ENCODE measurements at places on chromosomes 12 and 14. TPM values are rescaled to one million over a fixed set of nuclear protein-coding genes. Genes with fewer than 3 reads are reported as not detected.

DNA sequence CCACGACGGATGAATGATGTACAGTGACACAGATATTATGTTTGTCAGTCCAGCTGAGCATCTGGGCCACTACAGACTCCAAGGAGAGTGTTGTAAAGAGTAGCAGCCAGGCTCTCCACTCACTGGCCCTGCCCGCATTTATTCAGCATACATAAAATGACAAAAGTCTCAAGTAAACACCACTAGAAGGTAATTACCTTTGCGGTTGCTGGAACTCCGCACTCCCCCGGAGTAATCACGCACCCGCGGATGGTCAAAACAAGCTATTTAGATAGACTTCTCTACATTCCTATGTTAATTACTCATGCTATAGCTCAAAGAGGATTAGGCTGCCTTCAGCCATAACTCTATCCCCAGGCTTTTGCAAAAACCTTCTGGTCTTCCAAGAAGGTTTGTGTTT is 18.8 kb upstream of the STRAP start:
- no peaks in the 10 kb centered on the region for H3K36me3 ChIP-seq
- no peaks in the 10 kb centered on the region for H3K27me3 ChIP-seq
- peaks cover 4% of the 10 kb centered on the region for H3K4me1 ChIP-seq
- DNase-seq = peak; percentile 31
- no peak overlapping the region for H3K4me3 ChIP-seq
- H3K27ac ChIP-seq = no peak overlapping the region

DNA sequence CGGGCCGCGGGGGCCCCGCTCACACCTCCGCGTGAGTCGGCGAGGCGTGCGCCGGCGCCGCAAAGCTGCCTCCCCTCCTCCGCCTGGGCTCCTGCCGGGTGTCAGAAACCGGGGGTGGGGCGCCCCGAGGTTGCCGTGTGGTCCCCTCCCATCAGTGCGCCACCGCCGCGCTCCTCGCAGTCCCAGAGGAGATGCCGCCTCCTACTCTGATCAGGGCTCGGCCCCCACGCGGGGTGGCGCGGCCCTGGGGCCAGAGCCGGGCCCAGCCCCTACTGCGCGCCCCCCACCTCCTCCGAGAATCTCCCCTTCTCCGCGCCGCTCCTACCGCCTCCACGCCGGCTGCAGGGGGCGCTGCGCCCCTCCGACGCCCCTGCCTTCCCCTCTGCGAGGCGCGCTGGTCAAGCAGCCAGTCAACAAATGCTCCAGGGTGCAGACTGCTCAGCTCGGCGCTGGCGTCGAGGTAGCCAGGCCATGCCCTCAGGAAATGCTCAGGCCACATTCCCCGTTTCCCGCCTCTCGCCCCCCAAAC is 467 bp upstream of the JAG2 start:
- peak overlapping the region; percentile 42 for H3K4me3 ChIP-seq
- H3K27me3 ChIP-seq = peaks cover 40% of the 10 kb centered on the region
- H3K4me1 ChIP-seq = no peaks in the 10 kb centered on the region
- no peaks in the 10 kb centered on the region for H3K36me3 ChIP-seq

DNA sequence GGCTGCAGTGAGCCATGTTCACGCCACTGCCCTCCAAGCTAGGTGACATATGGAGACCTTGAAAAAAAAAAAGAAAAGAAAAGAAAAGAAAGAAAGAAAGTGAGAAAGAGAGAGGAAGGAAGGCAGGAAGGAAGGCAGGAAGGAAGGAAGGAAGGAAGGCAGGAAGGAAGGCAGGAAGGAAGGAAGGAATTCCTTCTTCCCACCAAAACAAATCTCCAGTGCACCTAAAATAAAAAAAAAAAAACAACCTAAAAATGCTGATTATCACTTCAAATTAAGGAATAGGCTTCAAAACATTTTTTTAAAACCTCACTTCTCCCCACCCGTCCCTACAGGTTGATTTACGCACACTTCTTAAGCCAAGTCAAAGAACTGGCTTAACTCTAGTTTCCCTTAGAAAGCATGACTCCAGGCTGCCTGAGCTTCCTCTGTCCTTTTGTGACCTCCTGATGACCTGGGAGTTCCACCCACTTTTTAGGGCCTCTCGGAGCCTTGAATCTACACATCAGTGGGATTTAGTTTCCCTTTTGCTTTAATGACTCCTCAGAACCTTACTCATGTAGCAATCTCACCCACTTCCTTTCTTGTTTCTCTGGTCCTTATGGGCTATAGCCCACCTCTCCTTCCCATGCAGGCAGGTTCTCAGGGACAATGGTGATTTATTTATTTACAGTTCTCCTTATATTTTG is 18.6 kb downstream of the DUSP6 start:
- H3K36me3 ChIP-seq = no peaks in the 10 kb centered on the region
- no peak overlapping the region for H3K27ac ChIP-seq
- DNase-seq = peak; percentile 43
- H3K4me1 ChIP-seq = peaks cover 20% of the 10 kb centered on the region
- no peak overlapping the region for H3K4me3 ChIP-seq
- no peaks in the 10 kb centered on the region for H3K27me3 ChIP-seq

GRCh38 chr14:30957813-30958370 is 67.6 kb upstream of the AP4S1 start:
- H3K27me3 ChIP-seq = no peaks in the 10 kb centered on the region
- DNase-seq = no peak
- no peak overlapping the region for H3K4me3 ChIP-seq
- H3K4me1 ChIP-seq = no peaks in the 10 kb centered on the region

- H3K27me3 ChIP-seq = no peaks in the 10 kb centered on the region
- DNase-seq = no peak
- no peak overlapping the region for H3K27ac ChIP-seq
- H3K4me3 ChIP-seq = no peak overlapping the region
Measured at GRCh38 chr12:100651108-100651507, 77.6 kb downstream of the GAS2L3 start.

DNA sequence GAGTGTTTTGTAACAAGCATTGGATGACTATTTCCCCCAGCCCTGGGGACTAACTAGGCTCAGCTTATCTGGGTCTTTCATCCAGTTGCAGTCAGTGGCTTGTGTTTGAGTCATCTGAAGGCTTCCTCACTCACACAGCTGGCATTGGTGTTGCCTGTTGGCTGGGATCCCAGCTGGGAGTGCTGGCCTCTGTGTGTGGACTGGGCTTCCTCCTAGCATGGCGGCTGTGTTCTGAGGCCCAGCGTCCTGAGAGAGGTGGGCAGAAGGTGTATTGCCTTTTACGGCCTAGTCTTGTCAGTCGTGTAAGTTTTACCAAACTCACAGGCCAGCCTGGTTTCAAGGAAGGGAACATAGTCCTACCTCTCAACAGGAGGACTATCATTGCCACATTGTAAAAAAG is 28.3 kb upstream of the PPP2R5C start:
- no peak overlapping the region for H3K27ac ChIP-seq
- H3K4me3 ChIP-seq = no peak overlapping the region
- no peak for DNase-seq
- H3K4me1 ChIP-seq = peaks cover 7% of the 10 kb centered on the region
- H3K27me3 ChIP-seq = no peaks in the 10 kb centered on the region

DNA sequence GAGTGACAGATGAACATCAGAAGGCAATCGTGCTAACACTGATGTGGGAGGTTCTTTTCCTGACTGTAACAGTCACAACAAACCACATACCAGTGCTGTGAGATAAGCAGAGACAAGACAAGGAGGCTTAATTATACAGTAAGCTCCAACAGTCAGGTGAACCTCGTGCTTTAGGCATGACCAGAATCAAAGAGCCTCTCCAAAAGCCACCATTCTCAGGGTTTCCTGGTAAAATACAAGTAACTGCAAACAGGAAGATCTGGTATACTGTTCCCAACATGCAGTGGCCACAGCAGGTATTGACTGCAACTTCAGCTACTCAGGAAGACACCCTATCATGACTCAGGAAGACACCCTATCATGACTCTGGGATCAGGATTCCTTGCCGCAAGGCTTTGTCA is 47.3 kb upstream of the GTF2A1 start:
- no peak for DNase-seq
- no peaks in the 10 kb centered on the region for H3K27me3 ChIP-seq
- no peaks in the 10 kb centered on the region for H3K4me1 ChIP-seq

- H3K27me3 ChIP-seq = no peaks in the 10 kb centered on the region
- no peak overlapping the region for H3K4me3 ChIP-seq
- DNase-seq = no peak
- no peak overlapping the region for H3K27ac ChIP-seq
- H3K36me3 ChIP-seq = no peaks in the 10 kb centered on the region
Measured at GRCh38 chr14:75292101-75292563, 13.5 kb downstream of the FOS start.

DNA sequence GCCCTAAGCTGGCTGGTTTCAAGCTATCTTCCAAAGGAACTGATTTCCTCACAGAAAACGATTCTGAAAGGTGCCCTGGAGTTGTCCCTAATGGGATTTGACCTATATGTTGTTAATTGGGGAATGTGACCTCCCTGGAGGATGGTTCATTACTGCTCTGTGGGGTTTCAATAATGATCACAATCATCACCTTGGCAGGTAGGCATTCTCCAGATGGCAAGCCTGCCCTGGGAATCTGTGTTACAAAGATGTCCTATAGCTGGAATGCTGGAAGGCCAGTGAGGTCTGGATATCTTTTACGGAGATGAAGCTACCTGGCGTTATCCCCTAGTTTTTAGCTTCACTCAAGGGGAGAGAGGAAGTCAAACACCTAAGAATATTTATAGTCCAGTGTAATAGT is 167.6 kb downstream of the TTC8 start:
- no peaks in the 10 kb centered on the region for H3K27me3 ChIP-seq
- DNase-seq = no peak
- no peak overlapping the region for H3K4me3 ChIP-seq
- no peaks in the 10 kb centered on the region for H3K4me1 ChIP-seq
- no peaks in the 10 kb centered on the region for H3K36me3 ChIP-seq

- H3K27ac ChIP-seq = no peak overlapping the region
- no peak overlapping the region for H3K4me3 ChIP-seq
- DNase-seq = no peak
- H3K27me3 ChIP-seq = no peaks in the 10 kb centered on the region
Measured at GRCh38 chr14:51336734-51337133, 96.7 kb downstream of the TMX1 start.

DNA sequence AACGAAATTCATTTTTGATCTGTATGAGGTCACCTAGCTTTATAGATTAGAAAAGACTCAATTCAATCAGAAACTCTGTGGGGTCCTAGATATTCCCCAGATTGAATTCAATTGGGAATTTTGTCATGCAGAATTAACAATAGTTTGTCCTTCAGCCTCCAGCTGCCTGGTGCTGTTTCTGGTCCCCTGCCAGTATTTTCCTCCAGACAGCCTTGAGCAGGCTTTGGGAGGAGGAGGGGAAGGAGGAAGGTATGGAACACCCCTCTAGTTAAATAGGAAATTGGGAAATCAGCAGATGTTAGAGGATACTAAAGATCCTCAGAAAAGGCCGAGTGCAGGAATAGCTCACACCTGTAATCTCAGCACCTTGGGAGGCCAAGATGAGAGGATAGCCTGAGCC is 10.6 kb downstream of the GRIP1 start:
- no peak overlapping the region for H3K27ac ChIP-seq
- no peak for DNase-seq
- H3K4me3 ChIP-seq = no peak overlapping the region
- no peaks in the 10 kb centered on the region for H3K27me3 ChIP-seq
- H3K4me1 ChIP-seq = no peaks in the 10 kb centered on the region

DNA sequence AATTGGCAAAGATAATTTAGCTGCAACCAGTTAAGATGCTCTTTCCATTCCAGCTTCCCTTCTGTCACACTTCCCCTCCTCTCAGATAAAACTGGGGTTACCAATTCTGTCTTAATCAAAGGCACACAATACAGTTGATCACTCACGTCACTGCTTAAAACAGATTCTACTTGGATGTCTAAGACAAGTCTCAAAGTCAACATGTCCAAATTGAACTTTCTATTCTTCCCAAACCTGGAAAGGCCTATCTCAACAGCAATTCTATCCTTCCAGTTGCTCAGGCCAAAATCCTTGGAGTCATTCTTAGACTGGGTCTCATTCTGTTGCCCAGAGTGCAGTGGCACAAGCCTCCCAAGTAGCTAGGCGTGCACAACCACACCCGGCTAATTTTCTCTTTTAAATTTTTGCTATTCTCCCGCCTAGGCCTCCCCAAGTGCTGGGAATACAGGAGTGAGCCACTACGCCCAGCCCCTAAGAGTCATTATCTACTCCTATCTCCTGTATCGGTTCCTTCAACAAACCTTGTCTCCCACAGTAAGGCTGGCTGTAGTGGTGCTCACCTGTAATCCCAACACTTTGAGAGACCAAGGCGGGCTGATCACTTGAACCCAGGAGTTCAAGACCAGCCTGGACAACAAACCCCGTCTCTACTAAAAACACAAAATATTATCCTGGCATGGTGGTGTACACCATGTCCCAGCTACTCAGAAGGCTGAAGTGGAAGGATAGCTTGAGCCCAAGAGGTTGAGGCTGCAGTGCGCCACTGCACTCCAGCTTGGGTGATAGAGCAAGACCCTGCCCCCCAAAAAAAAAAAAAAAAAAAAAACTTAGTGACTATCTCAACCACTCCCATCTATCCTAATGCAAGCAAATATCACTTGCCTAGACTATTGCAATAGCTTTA is 4.7 kb downstream of the RPS29 start:
- H3K27me3 ChIP-seq = no peaks in the 10 kb centered on the region
- no peak overlapping the region for H3K4me3 ChIP-seq
- no peak overlapping the region for H3K27ac ChIP-seq
- no peak for DNase-seq

DNA sequence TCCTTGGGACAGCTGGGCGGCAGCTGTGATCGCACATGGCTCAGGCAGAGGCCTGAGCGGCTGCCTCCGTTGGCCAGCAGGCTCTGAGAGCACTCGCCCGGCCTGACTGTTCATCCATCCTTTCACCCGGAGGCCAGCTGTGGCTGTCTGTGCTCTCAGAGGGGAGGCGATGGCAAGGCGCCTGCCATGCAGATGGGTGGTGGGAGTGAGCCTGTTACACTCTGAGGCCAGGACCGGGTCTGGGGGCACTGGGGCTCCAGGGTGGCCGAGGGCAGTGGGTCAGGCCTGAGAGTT is 292.3 kb downstream of the TMEM121 start:
- no peaks in the 10 kb centered on the region for H3K4me1 ChIP-seq
- no peak overlapping the region for H3K4me3 ChIP-seq

DNA sequence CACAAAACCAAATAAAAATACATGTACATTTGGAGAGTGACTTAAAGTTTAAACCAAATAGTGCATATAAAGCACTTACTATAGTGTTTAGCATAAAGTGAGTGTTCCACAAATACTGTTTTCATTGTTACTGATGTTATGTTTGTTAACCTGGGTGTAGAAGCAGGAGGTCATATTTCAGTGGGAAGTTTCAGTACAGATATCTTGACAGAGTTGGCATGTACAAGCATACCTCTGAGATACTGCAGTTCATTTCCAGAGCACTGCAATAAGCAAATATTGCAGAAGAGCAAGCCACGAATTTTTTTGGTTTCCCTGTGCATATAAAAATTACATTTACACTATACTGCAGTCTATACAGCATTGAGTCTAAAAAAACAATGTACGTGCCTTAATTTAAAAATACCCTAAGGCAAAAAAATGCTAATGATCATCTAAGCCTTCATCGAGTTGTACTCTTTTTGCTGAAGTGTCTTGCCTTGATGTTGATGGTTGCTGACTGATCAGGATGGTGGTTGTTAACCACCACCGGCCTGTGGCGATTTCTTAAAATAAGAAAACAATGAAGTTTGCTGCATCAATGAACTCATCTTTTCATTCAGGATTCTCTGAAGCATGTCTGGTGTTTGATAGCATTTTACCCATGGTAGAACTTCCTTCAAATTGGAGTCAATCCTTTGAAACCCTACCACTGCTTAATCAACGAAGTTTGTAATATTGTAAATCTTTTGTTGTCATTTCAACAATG is 361.1 kb upstream of the RPL10L start:
- no peaks in the 10 kb centered on the region for H3K36me3 ChIP-seq
- no peak overlapping the region for H3K27ac ChIP-seq
- H3K4me3 ChIP-seq = no peak overlapping the region
- no peaks in the 10 kb centered on the region for H3K4me1 ChIP-seq

Gene RILPL1
- total RNA-seq = 13.8 TPM

Gene RNASE1
- 5.7 TPM for total RNA-seq

Gene MIS18BP1
- total RNA-seq = 211 TPM

Gene PIANP
- 0.32 TPM for total RNA-seq

Gene NUAK1
- total RNA-seq = 11.9 TPM

Gene ENDOU
- total RNA-seq = not detected

Gene TAS2R9
- total RNA-seq = not detected

Data from neural progenitor cell (in vitro differentiated cells).